ENCODE measurements at places on chromosomes 2 and 18.

- no peak for DNase-seq
Observed at GRCh38 chr2:179818546-179818945, 42.9 kb downstream of the ZNF385B start.

GRCh38 chr2:151302879-151303278 lies 13.4 kb upstream of the NMI start:
- no peak for DNase-seq

DNA sequence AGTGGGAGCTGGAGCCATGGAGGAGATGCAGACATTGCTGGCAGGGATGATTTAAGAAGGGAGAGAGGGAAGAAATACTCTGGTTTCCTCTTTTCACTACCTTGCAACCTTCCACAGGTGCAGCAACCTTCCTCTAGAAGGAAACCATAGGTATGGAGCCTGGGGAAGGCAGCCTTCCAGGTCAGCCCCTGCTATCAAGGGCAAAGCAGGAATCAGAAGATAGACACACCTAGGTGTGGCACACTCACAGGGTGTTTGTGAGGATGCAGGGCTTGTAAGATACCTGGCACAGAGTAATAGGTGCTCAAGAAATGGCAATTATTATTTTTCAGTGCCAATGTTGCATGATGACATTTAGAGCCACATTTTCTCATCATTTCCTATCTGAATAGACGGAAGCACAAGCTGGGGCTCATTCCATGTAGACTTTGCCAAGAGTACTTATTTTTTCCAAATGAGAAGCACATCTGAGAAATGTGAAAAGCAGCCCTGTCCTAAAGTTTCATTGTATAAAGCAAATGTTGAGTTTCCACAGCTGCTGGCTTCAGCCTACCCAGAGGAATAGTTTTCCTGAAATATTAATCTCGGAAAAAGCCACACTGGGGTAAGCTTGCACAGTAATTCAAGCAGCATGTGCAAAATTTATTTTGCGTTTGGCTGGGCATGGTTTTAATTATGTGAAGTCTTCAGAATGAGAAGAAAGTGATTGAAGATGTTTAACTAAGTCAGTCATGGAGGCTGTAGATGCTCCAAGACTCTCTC lies 20.6 kb downstream of the EVA1A start:
- DNase-seq, result no peak

GRCh38 chr2:8413589-8414135 lies 268.2 kb upstream of the ID2 start:
- DNase-seq, result no peak

DNA sequence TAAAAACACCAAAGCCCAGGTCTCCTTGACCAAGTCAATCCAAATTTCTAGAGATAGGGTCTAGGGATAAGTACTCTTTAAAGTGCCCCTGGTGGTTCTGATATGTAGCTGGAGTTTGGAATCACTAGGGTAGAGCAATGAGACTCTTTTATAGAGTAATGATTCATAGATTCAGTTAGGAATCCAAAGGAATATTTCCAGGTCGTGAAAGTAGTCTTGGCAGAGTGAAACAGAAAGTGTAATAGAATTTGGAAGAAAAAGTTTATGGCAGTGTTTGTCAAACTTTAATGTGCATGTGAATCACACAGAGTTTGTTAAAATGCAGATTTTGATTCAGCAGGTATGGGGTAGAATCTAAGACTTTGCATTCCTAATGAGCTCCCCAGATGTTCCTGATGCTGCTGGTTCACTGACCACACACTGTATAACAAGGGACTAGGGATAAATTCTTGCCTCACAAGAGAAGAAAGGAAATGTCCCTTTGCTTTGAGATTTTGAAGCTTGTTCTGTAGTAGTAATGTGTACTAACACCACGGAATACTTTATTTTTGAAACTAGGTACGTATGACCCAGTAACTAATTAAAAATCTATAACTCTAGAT lies 1.8 kb downstream of the UPP2 start:
- DNase-seq, result no peak

- no peak for DNase-seq
Observed at GRCh38 chr2:206800506-206801417, 35.4 kb downstream of the FASTKD2 start.

DNA sequence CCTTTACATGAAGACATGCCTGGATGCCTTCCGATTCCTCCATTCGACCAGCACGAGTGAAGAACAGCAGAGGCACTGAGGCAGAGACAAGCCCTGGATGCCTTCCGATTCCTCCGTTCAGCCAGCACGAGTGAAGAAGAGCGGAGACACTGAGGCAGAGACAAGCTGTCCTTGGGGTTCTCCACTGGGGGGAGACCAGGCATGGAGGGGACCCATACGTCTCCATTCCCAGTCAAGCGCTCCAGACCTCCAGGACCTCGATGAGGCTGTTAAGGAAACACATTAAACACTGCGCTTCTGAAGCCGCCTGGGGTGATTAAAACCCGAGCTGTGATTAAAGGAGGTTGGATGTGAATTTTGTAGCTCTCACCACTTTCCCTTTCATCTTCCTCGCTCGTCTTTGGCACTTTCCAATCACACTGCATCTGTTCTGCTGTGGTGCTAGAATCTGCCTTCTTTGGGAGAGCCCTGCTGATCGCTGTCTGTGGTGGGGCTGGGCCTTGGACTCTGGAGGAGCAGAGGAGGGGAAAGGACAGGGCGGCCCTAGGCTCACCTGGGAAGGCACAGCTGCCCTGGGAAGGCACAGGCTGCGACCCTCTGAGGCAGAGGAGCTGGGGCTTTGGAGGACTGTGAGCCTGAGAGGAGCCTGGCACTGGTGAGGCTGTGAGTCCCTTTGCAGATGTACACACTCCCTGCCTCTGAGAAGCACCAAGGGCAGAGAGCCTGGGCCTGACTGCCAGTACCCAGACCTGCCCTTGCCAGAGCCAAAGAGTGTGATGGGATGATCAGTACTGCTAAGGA lies 463.1 kb upstream of the HS6ST1 start:
- no peak for DNase-seq

GRCh38 chr18:49023271-49023937 lies 72.6 kb upstream of the SMAD7 start:
- no peak for DNase-seq

GRCh38 chr2:151936626-151937025 lies 108.4 kb upstream of the ARL5A start:
- no peak for DNase-seq

GRCh38 chr18:25420077-25420825 lies 68.3 kb upstream of the ZNF521 start:
- DNase-seq, result no peak

DNA sequence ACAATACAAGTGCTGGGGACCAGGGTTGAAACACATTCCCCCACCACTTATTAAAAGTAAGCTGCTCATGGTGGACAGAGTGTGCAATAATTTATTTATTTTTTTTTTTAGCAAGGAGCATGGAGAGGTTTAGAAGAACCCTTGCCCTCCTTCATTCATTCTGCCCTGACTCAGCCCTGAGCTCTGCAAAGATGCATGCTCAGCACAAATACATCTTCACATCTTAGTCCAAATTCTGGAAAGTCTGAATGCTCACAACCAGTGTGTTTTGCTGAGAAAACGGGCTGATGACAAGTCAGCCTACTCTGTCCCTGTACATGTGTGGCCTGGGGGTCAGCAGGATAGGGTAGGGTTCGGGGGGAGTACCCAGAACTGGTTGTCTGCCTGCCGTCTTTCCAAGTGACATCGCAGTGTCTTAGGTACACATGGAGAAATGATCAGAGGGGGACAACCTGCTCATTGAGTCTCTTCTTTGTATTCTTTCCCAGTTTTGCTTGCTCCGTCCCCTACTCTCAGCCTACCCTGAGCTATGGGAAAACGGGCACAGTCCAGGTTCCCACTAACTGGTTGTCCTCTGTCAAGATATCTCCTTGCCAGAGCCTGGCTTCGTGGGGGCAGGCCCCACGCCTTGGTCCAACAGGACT lies 76.4 kb downstream of the ADD2 start:
- no peak for DNase-seq

DNA sequence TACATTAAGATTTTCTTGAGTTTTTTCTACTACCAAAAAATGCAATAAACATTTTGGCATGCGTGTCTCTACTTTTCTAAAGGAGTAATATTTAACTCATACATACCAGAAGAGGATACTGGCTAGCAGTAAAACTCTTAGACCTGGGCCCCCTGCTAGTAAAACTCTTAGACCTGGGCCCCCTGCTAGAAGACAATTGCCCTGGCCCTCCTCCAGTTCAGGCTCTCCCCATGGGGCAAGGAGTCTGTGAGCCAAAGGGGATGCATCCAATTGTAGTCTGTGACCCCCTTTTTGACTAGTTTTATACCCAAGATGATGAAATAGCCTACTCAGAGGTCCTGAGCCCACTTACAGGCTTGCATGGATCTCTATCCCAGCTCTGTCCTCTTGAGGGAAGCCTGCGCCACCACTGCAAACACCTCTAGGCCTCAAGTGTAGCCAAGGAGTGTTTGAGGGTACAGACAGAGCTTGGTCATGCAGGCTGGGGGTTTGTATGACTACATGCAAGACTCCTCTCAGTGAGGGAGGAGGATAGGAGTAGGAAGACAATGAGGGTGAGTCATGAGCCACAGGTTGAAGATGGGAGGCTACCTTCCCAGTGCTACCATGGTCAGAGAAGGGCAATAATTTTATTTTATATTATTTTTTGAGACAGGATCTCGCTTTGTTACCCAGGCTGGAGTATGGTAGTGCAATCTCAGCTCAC lies 45.2 kb upstream of the PGAP1 start:
- no peak for DNase-seq

GRCh38 chr2:237694415-237695194 lies 67.2 kb downstream of the LRRFIP1 start:
- no peak for DNase-seq

- no peak for DNase-seq
Observed at GRCh38 chr2:229970406-229970805, 48.1 kb downstream of the FBXO36 start.

GRCh38 chr18:49786019-49786720 lies 27.2 kb downstream of the ACAA2 start:
- no peak for DNase-seq

DNA sequence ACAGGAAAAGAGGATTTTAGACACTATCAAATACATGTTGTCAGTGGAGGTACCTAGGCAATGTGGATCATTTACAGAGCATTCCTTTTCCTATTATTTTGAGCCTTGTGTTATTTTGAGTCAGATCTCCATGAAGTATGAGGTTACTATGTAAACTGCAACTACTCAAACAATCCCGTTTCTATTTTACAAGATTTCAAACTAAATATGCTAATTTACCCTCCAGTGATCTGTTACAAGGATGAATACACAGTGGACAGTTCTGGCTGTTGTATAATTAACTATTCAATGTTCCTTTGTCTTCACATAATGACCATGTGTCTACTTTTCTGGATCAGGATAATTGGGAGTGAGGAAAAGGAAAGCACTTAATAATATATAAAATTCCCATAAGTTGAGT lies 4.6 kb downstream of the HOXD1 start:
- DNase-seq, result no peak

DNA sequence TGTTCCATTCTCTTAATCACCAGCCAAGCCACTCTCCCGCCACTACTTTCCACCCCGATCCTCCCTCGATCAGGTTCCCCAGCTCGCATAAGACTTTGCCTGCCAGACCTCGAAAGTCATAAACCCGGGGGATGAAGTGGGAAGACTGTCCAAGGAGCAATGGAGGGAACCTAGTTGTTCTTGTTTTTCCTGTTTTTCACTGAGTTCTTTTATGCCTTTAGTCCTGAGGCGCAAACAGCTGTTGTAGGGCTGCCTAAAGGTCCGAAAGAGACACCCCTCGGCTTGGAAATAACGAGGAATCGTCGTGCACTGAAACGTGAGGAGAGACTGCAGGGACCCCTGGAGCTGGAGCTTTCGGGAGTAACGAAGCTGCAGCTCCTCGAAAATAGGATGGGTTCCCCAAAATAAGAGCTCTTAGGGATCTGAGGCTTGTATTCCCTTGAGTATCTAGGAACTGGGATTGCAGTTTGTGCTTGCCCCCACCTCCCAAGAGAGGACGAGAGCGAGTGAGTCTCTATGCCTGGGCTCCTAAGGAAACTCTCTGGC lies 1.7 kb upstream of the HOXD12 start:
- no peak for DNase-seq

DNA sequence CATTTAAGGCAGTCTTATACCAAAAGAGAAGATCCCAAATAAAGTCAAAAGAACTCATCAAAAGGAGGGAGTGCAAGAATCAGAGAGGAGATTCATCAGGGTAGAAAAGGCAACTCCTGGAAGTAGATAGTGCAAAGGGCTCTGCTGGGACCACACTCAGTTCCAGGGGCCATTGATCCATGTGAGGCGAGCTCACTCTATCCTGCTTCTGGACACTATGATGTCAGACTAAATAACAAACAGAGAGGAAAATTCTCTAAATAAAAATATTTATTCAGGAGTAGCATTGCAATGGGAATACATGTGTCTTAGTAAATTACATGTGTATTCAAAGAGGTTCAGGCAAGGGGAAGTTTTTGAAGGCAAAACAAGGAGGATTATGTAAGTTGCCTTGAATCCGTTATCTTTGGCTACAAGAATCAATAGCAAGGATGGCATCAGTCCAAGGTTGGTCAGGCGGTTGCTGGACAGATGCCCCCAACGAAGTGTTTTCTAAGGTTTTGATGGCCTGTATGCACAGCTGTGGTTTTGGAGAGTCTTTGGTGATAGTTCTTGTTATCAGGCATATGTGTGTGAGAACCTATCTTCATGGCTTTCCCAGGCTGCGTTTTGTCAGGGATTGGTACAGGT lies 13.2 kb upstream of the SERPINB12 start:
- DNase-seq, result no peak

- DNase-seq, result no peak
Observed at GRCh38 chr2:196344397-196344796, 173.0 kb upstream of the STK17B start.

- no peak for DNase-seq
Observed at GRCh38 chr2:16298866-16299265, 358.5 kb downstream of the MYCN start.

- peak; percentile 23 for DNase-seq
Observed at GRCh38 chr2:121804997-121805765, 49.7 kb downstream of the TSN start.

DNA sequence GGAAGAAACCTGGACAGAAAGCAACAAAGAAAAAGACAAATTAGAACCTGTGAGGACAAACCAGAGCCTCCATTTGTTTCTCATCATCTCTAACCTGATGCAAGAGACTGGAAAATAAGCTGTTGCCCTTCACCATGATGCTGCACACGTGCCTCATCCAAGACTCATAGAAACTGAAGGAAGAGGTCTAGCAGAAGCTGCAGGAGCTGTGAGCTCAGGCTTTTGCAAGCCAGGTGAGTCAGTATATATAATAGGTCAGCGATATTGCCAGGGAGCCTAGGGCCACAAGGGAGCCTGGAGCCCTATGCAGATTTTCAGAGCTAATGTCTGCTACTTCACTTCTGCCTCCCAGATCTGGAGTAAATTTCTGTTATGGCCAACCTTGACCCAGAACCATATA lies 163.1 kb downstream of the LNPK start:
- no peak for DNase-seq
